ENCODE measurements at places on chromosomes 3 and 15.

- no peak for DNase-seq
Observed at GRCh38 chr3:81375921-81376320, 385.5 kb downstream of the GBE1 start.

GRCh38 chr3:142501004-142501926, 53.4 kb upstream of the XRN1 start:
- no peak for DNase-seq

- DNase-seq = no peak
Observed at GRCh38 chr3:189950258-189950657, 170.4 kb downstream of the P3H2 start.

DNA sequence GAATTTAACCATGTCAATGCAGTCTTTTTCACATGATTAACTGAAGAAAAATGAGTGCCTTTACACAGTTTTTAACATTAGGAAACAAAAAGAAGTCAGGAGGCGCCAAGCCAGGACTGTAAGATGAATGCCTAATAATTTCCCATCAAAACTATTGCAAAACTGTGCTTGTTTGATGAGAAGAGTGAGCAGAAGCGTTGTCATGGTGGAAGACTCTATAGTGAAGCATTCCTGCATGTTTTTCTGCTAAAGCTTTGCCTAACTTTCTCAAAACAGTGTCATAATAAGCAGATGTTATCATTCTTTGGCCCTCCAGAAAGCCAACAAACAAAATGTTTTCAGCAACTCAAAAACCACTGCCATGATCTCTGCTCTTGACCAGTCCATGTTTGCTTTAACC, 156.8 kb upstream of the CDIN1 start:
- DNase-seq = no peak

- DNase-seq = no peak
Observed at GRCh38 chr15:40787344-40787841, 17.6 kb downstream of the C15orf62 start.

DNA sequence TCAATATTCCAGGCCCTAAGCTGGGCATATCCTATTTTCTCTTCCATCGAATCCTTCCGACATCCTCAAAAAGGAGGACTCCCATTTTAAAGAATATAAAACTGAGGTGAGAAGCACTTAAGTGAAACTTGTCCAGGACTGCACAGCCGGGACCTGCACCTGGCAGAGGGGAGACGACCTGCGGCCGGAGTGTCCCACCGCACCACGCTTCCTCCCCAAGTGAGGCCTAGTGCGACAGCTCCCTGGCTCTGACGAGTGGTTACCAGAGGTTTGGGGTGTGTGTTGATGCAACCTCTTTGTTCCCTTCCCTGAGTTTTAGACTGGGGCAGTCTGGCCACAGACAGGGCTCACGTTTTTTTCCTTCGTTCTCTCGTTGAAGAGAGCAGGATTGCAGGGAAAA, 24.9 kb upstream of the ATP2B2 start:
- DNase-seq = no peak

GRCh38 chr15:38021259-38021658, 86.8 kb downstream of the TMCO5A start:
- DNase-seq = no peak
